A549 treated with AZD2906 at 1 μM for 4 hours (cell line): ENCODE measurements at places on chromosomes 2 and 18. TPM values are rescaled to one million over a fixed set of nuclear protein-coding genes. Genes with fewer than 3 reads are reported as not detected.

SNED1 gene
- 0.53 to 1.5 TPM (median 1.1 TPM) in 5 replicates for total RNA-seq

CYTIP gene
- total RNA-seq: 0.05 to 0.10 TPM (median 0.08 TPM) in 3 of 5 replicates, not detected in the others

STK39 gene
- total RNA-seq: 15.9 to 20.6 TPM (median 18.0 TPM) in 5 replicates

FER1L5 gene
- total RNA-seq: 0.01 TPM in 1 of 5 replicates, not detected in the others

RAB6C gene
- not detected in 5 replicates for total RNA-seq

RGPD4 gene
- 0.03 to 0.07 TPM (median 0.05 TPM) in 4 of 5 replicates, not detected in the other for total RNA-seq

RAD51AP2 gene
- not detected in 5 replicates for total RNA-seq

OSGEPL1 gene
- 3.7 to 4.1 TPM (median 3.8 TPM) in 5 replicates for total RNA-seq

TTC31 gene
- total RNA-seq: 13.2 to 17.7 TPM (median 15.2 TPM) in 5 replicates

ALPP gene
- total RNA-seq: 16.1 to 18.1 TPM (median 16.2 TPM) in 5 replicates

ACTR2 gene
- total RNA-seq: 136 to 179 TPM (median 155 TPM) in 5 replicates

DCDC2C gene
- 0.15 to 0.82 TPM (median 0.40 TPM) in 5 replicates for total RNA-seq

TFCP2L1 gene
- 23.4 to 29.7 TPM (median 25.7 TPM) in 5 replicates for total RNA-seq

CNDP1 gene
- total RNA-seq: 0.08 TPM in 1 of 5 replicates, not detected in the others

SATB2 gene
- total RNA-seq: 2.7 to 3.2 TPM (median 3.0 TPM) in 5 replicates

ANTXR1 gene
- 94.7 to 152 TPM (median 122 TPM) in 5 replicates for total RNA-seq

SLC5A7 gene
- total RNA-seq: not detected in 5 replicates

CCDC74A gene
- total RNA-seq: 11.1 to 16.2 TPM (median 15.0 TPM) in 5 replicates

EMX1 gene
- 0.14 to 0.20 TPM (median 0.18 TPM) in 4 of 5 replicates, not detected in the other for total RNA-seq

CDK5R2 gene
- 4.6 to 8.8 TPM (median 7.0 TPM) in 5 replicates for total RNA-seq

ADRA2B gene
- 0.14 to 0.18 TPM (median 0.14 TPM) in 5 replicates for total RNA-seq

CNGA3 gene
- 0.02 to 0.11 TPM (median 0.03 TPM) in 4 of 5 replicates, not detected in the other for total RNA-seq

CD207 gene
- not detected in 5 replicates for total RNA-seq

SMC6 gene
- 21.9 to 36.6 TPM (median 28.2 TPM) in 5 replicates for total RNA-seq

PSMA8 gene
- total RNA-seq: not detected in 5 replicates

CIB4 gene
- total RNA-seq: 0.17 to 0.19 TPM in 2 of 5 replicates, not detected in the others

PASK gene
- 5.4 to 7.6 TPM (median 7.2 TPM) in 5 replicates for total RNA-seq

MRPL30 gene
- total RNA-seq: 29.9 to 59.1 TPM (median 30.5 TPM) in 5 replicates

RESP18 gene
- not detected in 5 replicates for total RNA-seq

OR6B3 gene
- not detected in 5 replicates for total RNA-seq

CTIF gene
- 11.2 to 16.5 TPM (median 15.0 TPM) in 5 replicates for total RNA-seq

TTC39C gene
- total RNA-seq: 17.4 to 22.4 TPM (median 19.4 TPM) in 5 replicates
